Effector memory CD4-positive, alpha-beta T cell (primary cell): ENCODE measurements at places on chromosomes 16 and 17.

DNA sequence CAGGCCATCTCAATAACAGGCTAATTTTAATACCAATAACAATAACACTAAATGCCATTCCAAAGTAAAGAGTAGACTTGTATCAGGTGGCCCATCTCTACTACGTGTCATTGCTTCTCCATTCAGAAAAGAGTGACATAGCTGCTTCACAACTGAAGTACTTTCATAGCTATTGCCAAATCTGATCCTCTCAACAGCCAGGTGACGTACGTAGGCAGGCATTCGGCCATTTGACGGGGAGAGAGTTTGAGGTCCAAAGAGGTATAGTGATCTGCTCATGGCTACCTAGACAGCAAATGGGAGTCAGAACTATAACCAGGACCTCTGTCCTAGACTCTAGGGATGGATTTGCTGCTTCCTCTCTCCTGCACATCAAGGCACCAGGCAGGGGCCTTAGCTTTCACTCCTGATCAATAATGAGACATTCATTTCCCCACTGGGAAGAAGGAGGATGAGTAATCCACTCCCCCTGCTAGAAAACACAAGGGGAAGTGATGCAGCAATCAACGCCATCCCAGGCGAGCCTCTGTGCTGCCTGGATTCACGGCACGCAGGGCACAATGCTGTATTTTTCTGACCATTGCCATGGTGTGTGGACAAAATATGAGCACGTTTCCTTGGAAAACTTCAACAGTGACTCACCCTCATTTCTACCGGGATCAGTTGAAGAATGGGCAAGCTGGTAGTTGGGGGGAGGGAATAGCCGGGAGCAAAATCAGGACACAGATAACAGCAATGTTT, 80.9 kb downstream of the SPACA3 start:
- no peak for DNase-seq

- no peak for DNase-seq
Observed at GRCh38 chr17:19987897-19988296, 10.3 kb upstream of the AKAP10 start.

- no peak for DNase-seq
Observed at GRCh38 chr16:20867585-20867984, 32.6 kb downstream of the DCUN1D3 start.

DNA sequence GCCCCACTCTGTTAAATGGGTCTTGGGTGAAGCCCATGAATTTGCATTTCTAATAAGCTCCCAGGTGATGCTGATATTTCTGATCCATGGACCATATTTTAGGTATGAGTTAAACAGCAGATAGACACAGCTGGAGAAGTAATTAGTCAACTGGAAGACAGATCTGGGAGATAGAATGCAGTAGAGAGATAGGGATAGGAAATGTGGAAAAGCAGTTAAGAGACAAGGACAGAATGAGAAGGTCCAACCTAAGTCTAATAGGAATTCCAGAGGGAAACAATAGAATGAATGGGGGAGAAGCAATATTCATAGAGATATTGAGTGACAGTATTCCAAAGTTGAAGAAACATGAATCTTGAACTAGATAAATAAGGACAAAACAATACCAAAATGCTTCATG, 71.7 kb downstream of the GPRC5B start:
- no peak for DNase-seq

DNA sequence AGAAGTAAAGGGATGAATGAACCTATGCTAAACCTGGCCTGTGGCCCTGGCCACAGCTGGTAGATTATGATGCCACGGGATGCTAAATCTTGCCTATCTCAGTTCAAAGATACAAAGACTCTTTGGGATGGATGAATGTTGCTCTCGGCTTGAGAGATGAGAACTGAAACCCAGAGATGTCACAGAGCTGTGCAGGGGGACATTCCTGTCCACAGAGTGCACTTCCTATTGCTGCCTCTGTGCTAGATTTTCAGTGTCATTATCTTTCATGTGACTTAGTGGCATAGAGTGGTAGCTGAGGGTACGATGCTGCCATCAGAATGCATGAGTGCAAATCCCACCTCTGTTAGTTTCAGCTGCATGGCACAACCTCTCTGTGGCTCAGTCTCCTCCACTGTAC, 2.3 kb upstream of the MT1M start:
- DNase-seq = no peak

DNA sequence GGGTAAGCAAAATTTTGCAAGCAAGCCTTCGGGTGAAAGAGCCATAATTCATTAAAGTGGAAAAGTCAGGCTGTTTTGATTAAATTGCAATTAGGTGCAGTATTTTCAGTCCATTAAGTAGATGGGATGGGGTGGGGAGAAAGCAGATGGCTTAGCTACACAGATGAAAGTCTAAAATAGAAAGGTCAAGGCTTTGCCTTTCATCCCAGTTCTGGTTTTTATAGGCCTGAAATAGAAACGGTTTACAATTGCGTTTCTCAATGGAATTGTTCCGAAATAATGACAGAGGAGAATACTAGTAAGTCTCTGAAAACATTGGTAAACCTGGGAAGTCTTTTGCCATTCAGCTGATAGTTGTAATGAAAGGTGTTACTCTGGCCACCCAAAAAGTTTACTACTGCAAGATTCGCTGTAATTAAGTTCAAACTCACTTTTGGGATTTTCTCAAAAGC, 1.5 kb downstream of the PPM1E start:
- no peak for DNase-seq
